Ovary (tissue), 10 donors: ENCODE measurements at places on chromosomes 13 and 19. TPM values are rescaled to one million over a fixed set of nuclear protein-coding genes. Genes with fewer than 3 reads are reported as not detected.

PSG1 gene
- total RNA-seq = not detected

DNA sequence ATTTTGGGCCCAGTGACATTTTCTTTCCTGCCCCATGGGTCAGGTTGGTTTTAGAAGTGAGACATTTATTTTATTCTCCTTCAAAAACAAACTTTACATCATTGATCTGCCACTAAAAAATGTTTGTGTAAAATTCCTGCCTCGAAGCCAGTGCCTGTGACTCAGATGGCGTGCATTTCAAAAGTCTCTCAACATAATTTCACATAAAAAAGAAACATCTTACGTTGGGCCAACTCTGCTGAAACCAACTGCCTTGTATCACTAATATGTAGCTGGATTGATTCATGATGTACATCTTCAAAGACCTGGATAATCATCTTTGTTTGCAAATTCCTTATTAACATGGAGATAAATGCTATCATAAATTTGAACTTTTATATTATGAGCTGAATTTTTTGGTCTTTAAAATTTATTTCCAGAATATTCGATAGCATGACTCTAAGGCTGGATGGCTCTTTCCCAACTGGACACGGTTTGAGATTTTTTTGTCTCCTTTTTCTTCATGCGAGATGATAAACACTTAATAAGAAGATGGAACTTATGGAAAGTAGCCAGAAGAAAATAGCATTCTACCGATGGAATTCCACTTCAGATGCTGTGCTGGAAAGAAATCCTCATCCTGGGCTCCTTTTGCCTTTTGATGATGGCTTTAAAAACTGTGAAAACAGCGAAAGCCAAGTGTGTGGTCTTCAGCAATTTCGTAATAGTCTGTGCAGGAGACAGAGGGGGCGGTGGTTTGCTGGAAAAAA is 420.5 kb downstream of the FGF9 start:
- DNase-seq = no peak

LSM4 gene
- 121 TPM for total RNA-seq

DNA sequence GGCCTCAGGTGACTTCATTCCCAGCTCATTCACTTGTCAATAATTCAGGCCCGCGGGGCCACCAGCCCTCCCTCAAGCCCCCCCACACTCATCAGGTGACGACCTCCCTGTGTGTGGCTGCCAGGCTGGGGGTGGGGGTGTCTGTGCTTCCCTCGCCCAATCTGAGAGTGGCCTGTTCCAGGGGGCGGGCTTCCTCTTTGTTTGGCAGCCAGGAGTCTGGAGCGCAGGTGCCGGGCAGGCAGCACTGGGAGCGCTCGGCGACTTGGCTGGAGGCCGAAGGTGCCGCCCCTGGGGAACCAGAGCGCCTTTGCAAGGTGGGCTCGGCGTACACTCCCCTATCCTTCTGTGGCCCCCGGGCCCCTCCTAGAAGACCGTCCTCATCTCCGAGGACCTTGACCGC is 5.4 kb upstream of the ZNF98 start:
- DNase-seq = no peak

WDR87 gene
- total RNA-seq = not detected

ZNF296 gene
- total RNA-seq = 2.4 TPM

GRCh38 chr13:35855531-35856019 is 275.6 kb downstream of the DCLK1 start:
- DNase-seq = no peak

GRCh38 chr13:56653043-56653442 is 487.7 kb upstream of the PRR20A start:
- no peak for DNase-seq

GRCh38 chr19:41795031-41795461 is 1.3 kb upstream of the CEACAM3 start:
- DNase-seq = no peak

GRCh38 chr19:40116075-40116474 is 25.3 kb upstream of the ZNF780A start:
- no peak for DNase-seq

IL11 gene
- total RNA-seq = 1.3 TPM

ZNF723 gene
- not detected for total RNA-seq

- DNase-seq = peak; percentile 76
These were observed 7.5 kb upstream of the ARHGEF18 start for GRCh38 chr19:7340959-7341837.

ZNF528 gene
- 25.9 TPM for total RNA-seq

YJEFN3 gene
- total RNA-seq = 4.7 TPM

GRCh38 chr19:45177817-45178261 is at the start of gene TRAPPC6A:
Gene TRAPPC6A, minus strand, starts transcription at chr19:45178237. Its CDS starts 19 bp downstream, at chr19:45178218.
- no peak for DNase-seq

DNA sequence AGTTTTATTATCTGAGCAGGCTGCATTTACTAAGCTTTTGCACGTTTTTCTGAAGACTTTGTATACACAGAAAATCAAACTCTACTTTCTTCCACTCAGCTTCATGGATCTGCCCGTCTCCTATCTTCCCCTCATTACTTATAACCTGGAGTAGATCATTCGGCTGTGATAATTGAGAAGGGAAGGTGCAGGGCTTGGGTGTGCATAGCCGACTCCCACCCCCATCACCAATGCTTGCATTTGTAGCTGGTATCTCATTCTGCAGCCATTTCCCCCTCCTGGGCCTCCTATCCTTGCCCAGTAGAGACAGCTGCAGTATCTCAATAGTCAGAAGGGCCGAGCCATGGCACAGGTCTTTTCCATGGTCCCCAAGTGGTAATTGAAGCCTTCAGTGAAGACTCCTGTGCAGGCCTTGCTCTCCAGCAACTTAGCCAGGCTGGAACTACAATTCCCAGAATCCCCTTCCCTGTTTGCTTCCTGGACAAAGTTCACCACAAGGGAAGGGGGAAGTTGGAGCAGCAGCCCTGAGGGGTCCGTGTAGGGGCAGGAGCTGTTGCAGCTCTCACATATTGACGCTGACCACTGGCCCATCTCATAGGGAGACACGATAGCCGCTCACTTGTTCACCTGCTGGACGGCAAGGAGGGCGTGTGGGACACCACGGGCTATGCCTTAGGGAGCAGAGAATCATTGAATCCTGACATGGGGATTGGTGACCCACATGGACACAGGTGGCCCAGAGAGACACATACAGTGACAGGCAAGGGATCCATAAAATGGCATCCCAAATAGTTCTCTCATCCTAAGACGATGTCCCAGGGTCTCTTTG is 2.1 kb upstream of the SIGLEC8 start:
- no peak for DNase-seq

PTH2 gene
- total RNA-seq = not detected

ZNF208 gene
- total RNA-seq = 34.6 TPM

DNA sequence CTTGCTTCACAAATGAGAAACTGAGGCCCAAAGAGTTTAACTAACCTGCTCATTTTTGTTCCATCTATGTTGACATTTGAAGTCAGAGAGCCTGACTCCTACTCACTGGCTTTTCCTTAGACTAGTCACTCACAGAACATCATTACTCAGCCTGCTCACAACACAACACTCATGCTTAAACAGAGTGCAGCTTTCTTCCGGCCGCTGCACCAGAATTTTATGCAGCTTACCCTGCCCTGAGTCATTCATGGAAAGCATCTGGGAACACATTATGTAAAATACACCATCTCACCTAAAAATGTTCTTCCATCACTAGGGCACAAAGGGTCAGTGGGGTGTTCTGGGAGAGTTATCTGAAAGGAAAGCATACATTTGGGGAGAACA is 303.4 kb downstream of the SPRY2 start:
- no peak for DNase-seq

GRCh38 chr19:35142606-35143230 is 337 bp upstream of the FXYD7 start:
- DNase-seq = peak; percentile 73

DNA sequence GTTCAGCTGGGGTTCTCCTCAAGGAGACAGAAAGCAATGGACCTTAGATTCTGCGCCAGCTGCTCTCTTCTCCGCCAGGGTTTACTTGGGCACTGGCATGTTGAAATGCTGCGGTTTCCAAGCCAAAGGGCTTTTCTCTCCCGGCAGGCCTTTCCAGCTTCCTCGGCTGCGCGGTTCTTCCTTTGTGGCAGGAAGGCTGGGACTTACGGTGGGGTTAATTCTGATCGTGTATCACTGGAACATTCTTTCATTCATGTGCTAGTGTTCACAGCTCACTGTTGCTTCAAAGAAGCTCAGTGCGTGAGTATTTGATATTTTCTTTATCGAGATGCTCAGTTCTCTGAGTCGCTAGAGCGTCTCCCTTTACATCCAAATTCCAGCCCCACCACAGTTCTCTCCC is 723.2 kb downstream of the UQCRFS1 start:
- DNase-seq = no peak

- no peak for DNase-seq
These were observed 74.0 kb downstream of the CAB39L start for GRCh38 chr13:49369866-49370265.

DNA sequence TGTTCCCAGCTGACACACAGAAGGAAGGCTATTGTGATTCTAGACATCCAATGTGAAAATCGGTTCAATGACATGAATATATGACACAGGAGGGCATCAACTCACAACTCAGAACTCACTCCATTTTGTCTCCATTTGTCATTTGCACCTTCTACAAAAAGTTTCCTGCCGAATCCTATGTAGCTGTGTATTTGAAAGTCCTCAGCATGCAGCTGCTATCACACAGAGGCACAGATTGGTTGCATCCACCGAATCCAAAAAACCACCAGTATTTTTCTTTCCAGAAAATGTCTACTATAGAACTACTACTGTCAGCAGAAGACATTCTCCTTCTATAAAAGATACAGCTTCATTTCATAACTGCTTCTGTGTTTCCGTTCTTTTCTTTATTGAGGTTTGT is 13.3 kb downstream of the PCDH9 start:
- no peak for DNase-seq

- no peak for DNase-seq
These were observed 13.8 kb upstream of the ASF1B start for GRCh38 chr19:14150041-14150769.

- DNase-seq = no peak
These were observed 298.3 kb downstream of the DIAPH3 start for GRCh38 chr13:59865398-59865797.

NPAS1 gene
- 0.57 TPM for total RNA-seq
